ENCODE measurements at places on chromosomes 2 and 18.

DNA sequence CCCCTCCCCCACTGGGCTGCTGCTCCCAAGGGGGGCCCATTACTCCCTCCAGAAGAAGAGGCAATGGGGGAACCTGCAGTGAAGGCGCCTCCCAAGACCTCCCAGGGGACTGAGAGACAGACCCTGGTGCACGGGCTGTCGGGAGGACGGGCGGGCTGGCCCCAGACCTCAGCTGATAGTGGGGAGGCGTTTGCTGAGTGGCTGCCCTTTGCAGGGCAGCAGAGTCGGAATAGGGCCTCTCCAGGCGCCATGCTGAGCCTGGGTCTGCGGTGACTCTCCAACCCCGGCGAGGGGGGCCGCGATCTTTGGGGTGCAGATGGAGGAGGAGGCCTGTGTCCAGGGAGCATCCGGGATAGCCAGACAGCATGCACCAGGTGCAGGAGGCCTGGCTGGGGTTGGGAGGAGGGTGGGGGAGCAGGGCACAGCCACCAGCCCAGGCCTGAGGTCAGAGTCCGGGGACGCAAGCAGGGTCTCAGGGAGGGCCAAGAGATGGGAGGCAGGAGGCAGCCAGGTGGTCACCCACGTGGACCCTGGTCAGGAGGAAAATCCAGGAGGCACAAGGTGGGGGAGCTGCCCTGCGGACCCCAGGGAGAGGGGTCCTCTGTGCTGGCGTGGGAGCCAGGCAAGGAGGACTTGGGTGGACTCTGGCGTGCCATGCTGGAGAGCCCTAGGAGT lies 11.0 kb downstream of the CROCC2 start:
- DNase-seq, result no peak

DNA sequence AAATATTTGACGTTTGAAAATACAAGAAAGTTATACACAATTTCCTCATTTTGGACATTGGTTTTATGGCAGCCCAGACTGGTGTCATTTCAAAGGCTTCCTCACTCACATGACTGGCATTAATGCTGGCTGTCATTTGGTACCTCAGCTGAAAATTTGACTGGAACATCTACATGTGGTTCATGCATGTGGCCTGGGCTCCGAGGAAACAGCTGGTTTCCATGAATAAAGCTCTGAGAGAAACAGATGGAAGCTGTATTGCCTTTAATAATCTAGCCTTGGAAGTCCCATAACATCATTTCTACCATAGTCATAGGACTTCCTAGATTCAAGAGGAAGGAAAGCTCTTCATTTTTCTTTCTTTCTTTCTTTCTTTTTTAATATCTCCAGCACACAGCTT lies 42.9 kb upstream of the RIT2 start:
- DNase-seq, result no peak

DNA sequence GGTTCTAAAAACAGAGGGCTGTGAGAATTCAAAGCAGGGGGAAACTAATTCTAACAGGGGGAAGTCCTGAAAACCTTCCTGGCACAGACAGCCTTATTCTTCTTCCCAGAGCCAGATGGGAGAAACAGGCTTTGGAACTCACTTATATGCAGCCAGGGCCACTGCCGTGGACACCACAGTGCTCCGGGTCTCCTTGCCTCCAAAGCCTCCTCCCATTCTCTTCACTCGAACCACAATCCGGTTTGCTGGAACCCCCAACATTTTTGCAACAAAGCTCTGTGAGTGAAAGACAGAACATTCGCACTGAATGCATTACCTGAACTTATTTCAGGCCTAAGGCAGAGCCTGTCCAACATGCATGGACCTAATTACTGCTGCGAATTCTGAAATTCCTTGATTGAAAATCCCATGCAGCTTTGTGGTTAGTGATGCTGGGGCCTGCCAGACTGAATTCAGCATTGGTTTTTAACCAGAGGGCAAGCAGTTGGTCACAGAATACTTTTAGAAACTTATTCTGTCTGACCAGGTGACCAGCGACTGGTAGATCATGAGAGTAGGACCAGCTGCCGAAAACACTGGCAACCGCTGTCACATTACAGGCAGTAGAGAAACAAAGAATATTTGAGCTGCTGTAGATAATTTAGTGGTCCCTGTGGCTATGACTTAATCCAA lies 48.6 kb downstream of the XDH start:
- DNase-seq, result no peak

DNA sequence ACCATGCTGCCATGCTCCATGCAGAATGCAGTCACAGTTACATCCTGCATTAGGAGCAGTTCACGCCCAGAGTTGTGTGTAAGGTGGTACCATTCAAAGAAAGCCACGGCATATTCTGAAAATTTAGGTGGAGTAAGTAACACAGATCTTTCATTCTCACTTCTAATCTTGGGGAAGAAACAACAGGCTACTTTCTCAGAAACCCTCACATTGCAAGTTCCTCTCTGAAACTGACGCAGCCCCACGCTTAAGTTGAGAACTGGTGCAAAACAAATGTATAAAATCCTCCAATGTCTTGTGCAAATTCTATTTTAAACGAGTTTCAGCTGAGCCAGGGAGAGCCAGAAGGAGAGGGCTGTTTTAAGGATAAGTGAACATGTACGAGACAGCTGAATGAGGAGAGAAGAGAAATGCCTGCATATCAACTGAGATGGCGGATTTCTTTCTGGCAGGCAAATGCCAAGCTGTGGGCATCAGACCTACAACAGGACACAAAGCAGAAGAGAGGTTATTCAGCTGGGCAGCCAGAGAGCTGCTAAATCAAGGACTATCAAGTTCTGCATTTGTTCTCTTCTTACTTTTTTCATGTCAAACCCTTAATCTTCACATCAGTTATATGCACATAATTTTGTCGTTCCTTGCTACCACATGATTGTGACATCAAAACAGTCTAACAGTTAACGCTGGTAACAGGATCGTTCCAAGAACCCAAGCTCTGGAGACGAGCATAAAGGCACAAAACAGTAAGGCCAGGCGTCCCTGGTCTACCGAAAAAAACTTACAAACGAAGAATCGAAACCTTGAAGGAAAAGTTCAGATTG lies 6.4 kb downstream of the ARL4C start:
- DNase-seq, result no peak

GRCh38 chr2:217899231-217900009 lies 103.4 kb downstream of the TNS1 start:
- no peak for DNase-seq

GRCh38 chr18:45303026-45303425 lies 312.2 kb upstream of the SLC14A2 start:
- DNase-seq, result no peak

GRCh38 chr2:238895361-238895882 lies 47.5 kb downstream of the TWIST2 start:
- DNase-seq, result no peak

DNA sequence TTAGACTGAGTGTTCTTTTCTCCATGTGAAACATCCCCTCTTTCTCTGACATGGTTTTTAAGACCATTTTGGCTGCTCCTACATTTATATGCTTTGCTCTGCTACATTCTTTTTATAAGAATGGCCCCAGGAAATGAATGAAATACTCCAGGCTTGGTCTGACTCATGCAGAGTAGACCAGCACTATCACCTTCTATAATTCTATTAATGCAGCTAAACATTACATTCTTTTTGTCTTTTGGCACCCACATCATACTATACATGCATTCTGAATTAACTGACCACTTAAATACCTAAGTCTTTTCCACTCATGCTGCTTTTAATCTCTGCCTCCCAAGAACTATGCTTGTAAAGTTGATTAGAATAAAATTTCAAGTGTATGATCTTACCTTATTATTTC lies 94.1 kb downstream of the AAK1 start:
- DNase-seq, result no peak

DNA sequence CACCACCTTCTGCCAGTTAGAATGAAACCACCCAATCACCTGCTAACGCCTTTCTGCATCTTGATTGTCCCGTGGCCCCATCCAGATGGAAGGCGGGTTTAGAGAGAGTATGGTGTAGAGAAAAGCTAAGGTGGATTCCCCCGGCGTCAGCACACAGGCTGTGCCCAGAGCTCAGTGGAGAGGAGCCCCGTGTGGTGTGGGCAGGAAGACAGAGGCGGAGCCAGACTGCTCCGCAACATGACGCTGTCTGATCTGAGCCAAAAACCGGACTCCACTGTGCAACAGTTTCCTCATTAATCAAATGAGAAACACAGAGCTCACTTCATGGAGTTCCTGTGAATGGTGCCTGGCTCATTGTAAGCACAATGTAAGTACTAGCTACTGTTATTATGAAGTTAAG lies 448.1 kb upstream of the SMIM21 start:
- DNase-seq, result no peak
